NCI-H2227 treated with DMSO at 0.1 percent for 48 hours (cell line): ENCODE measurements at places on chromosomes 5 and 9.

- no peak for DNase-seq
Measured at GRCh38 chr5:43523662-43524072, 8.7 kb upstream of the C5orf34 start.

GRCh38 chr9:112366591-112366990 lies 13.3 kb upstream of the HSDL2 start:
- no peak for DNase-seq

DNA sequence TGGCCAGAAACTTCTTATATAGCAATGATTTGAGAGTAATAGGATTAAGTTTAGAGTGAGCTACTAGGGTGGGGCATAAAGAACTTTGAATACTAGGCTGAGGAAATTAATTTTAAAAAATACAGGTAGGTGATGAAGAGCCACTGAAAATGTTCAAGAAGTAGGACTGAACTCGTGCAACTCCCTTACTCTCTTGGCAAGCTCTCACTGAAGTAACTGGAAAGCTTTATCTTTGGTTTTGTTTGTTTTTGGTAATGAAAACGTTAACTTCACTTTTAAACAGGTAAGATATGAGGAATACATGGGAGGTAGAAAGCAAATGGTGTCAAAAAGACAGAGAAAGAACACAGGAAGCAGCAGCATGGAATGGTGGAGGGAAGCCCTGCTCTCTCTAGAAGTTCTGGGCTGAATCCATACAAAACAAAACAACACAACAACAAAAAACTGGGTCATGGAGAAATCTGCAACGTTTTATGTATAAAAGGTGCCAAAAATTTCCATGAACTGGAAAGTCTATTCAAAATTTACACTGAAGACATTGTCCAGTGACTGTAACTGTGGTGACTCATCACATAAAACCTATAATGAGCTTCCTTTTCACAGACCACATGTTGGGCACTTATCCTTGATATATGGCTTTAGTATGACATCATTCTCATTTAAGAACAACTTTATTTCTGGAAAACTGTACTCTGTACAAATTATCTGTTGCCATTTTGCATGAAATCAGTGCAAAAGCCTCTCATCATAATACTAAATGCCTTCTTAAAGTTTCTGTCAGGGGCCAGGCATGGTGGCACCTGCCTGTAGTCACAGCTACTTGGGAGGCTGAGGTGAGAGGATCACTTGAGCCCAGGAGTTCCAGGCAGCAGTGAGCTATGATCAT lies 91.2 kb upstream of the CHD1 start:
- no peak for DNase-seq

GRCh38 chr9:111036429-111036789 lies 1.9 kb downstream of the LPAR1 start:
- DNase-seq = no peak

DNA sequence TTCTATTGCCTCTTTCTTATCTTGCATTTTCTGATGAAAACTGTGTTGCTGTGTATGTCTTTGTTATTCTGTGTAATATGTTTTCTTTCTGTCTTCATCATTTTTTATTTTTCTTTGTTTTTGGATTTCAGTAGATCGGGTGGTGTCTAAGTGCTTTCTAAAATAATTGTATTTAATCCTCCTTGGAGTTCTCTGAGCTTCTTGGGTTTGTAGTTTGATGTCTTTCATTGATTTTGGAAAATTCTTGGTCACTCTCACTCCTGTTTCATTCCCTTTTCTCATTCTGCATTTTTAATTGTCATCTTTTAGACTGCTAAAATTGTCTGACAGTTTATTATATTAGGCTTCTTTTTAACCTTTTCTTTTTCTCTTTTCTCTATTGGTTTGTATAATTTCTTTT lies 560.5 kb downstream of the IRX1 start:
- no peak for DNase-seq

DNA sequence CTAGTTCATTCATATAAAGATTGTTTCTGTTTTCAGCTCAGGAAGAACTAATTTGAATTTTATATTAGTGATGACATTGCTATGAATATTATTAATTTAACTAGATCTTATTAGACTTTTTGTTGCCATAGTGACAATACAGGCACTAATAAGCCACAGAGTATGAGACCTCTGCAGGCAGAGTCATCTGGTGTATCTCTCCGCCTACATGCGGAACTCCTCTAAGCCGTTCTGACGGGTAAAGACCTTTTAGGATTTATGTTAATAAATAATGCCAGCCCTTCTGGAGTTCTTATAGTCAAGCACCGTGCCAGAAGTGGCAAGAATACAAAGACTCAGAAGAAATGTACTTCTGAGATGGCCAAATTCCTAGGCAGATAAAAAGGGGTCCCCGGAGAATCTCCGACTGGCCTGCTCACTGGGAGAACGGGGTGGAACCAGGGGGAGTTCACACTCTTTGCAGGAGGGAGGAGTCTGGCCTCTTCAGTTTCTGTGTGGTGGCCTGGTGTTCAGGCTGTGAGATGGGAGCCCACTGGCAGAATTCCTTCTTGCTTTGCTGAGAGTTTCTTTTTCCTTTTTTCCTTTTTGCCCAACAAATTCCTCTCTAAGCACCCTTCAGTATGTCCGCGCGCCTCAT lies 85.1 kb upstream of the IL12B start:
- no peak for DNase-seq

DNA sequence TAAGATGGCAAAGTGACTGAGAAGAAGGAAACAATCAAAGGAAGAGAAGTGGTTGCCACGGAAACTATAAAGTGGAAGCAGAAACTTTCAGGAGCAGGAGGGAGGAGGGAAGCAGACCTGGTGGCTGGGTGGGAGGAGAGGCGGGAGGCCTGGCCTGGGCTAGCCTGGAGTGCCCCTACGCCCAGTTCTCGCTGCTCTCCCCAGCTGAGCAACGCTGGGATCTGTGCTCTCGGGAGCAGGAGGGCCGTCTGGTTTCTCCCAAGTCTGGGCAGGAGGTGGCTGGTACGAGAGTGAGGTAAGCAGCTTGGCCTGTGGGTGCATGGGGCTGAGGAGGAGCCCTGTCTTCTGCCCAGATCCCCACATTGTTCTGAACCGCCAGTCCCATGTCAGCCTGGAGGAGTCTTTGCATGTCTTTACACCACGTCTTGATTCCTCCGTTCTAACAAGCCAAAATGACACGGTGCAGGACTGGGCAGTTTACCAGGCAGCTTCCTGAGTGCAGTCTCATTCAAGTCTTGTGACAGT lies 15.0 kb upstream of the DAB2IP start:
- DNase-seq = no peak

- DNase-seq = no peak
Measured at GRCh38 chr5:157842185-157842584, 16.8 kb downstream of the CLINT1 start.
